ENCODE measurements at places on chromosomes 2 and 18.

DNA sequence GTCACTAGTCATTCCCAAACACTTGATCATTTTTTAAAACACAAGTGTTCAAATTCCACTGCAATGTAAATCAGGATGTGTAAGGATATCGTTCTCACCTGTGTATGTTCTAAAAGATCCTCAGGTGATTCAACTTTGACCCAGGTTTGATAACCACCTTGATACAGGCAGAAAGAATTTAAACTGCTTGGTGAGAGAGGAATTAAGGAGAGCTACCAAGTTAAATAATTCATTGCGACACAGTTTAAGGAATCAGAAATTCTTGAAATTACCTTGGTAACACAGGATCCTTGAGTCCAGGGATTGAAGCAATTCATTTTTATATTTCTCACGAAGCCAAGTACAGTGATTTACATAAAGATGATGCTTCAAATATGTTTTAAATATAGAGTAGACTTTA is 80.7 kb upstream of the EHBP1 start:
- DNase-seq = no peak

- no peak for DNase-seq
Measured at GRCh38 chr2:43276266-43276941, 50.0 kb upstream of the ZFP36L2 start.

DNA sequence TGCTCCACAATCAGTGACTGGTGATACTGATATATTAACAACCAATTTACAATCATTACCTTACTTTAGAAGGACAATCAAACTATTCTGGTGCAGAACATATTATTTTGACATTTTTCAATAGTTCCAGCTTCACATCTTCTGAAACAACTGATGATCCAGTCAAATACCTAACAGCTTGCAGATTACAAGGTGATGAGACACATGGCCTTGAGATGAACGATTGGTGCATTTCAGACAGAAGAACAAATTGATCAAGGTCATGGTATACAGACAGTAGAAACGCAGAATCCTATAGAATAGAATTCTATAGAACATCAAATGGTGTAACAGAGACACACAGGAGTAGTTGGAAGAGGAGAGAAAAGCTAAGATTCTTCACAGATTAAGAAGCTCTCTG is 24.8 kb downstream of the SESTD1 start:
- DNase-seq = no peak

- DNase-seq = no peak
Measured at GRCh38 chr18:33210575-33211189, 229.8 kb downstream of the CCDC178 start.

Data from CD4-positive, alpha-beta T cell treated with Interleukin-6 at 100 ng/mL for 8 hours (primary cell).